ENCODE measurements at places on chromosomes 12 and 14.

DNA sequence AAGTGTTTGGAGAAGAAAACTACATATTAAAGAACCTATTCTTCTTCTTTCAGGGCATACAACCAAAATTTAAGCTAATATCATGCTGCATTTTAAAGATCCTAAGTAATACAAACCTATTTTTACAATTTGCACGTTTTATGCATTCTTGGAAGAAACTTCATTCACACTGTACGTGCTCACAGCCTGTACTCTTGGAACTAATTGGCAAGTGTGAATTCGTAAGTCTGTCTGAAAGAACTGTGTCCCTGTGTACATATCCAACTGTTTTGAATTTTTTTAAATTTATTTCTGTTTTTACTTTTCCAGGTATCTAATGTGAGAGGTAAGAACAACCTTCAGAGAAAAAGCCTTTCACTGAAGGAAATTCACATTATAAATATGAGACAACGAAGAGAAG is 347.0 kb downstream of the MDGA2 start:
- no peak for DNase-seq

- DNase-seq = no peak
Observed at GRCh38 chr12:43406801-43407200, 145.2 kb downstream of the ADAMTS20 start.

- no peak for DNase-seq
Observed at GRCh38 chr14:53010193-53011040, 59.6 kb upstream of the FERMT2 start.

GRCh38 chr14:63435838-63436237 is 107.3 kb downstream of the PPP2R5E start:
- DNase-seq = no peak

DNA sequence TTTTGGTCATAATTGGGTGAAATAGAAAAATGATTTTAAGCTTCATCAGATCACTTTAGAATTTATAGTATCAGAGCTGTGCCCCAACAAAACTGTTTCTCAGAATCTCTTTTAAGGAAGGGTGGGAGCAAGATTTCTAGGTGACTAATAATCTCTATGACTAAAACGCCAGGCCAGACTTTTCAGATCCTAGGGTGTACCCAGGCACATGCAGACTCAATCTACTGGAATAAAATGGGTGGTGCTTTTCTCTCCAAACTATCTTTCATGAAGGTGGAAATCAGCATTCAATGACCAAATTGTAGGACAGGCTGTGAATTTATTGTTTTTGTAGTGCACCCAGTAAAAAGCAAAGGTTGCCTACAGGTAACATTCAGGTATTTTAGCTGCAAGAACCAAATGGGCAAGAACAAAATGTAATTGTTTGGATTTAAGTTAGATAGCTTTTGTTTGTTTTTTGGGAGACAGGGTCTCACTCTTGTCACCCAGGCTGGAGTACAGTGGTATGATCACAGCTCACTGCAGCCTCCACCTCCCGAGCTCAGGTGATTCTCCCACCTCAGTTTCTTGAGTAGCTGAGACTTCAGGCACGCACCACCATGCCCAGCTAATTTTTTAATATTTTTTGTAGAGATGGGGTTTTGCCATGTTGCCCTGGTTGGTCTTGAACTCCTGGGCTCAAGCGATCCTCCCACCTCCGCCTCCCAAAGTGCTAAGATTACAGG is 49.5 kb downstream of the PPP2R5C start:
- no peak for DNase-seq

DNA sequence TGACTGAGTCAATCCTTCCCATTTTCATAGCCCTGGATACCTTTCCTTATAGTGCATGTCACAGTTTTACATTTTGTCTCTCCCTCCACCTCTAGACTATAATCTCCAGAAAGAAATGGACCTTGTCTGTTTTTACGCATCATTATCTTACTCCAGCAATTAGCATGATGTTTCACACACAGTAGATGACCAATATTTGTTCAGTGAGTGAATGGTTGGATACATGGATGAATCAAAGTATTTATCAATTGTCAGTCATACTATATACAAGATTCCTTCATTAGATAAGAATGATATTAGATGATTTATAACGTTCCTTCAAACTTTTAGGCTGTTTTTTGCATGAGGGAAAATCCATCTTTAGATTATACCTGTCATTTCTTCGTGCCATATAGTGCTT is 61.1 kb downstream of the PTHLH start:
- DNase-seq = no peak

DNA sequence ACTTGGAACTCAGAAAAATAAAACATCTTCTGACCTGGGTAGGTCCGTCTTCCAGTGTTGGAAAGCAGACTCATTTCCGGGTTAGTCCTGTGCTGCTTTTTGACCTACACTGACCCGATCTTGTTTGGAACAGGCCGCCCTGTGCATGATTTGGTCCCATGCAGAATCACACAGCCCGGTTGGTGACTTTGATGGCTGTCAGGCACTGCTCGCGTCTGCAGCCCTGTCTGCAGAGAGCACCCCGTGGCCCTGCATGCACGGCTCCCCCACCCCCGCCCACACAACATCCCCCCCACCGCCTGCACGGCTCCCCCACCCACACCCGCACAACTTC is 31.6 kb downstream of the PACS2 start:
- no peak for DNase-seq

DNA sequence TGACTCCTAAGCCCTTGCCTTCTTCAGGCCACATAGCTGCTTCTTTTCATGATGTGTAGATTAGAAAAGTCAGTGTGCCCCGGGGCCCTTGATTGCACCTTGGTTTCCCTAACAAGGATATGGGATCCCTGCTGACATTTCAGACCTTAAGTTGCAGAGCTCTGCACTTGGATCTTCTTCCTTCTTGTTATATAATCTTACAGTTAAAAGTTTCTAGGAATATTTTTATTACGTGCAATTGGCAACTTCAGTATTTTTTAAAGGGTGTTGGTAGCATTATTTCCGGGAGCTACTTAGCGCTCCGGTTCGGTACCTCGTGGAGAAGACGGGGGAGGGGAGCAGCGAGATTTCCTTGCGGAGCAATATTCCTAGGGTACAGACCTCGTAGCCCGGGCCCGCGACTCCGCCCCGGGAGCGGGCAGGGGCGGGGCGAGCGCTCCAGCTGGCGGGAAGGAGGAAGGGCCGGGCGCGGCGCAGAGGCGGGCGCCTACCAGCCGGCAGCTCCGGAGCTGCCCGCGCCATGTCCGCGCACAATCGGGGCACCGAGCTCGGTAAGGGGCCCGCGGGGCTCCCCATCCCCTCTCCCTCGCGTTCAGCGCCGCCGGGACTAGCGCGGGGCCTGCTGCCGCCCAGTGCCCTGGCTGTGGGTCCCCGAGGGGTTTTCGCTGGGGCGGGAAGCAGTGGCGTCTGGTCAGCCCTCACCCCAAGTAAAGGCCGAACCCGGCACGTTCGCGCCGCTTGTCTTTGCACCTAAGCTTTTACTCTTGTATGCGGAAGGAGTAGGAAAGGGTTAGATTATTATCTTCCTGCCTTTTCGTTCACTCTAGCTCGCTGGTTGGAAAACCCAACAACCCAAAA is at the start of gene DERA:
Gene DERA (plus strand): TSS at position 469 of the 858 bp plus-strand sequence. CDS start 52 bp downstream, at position 521.
- peak; percentile 88 for DNase-seq

DNA sequence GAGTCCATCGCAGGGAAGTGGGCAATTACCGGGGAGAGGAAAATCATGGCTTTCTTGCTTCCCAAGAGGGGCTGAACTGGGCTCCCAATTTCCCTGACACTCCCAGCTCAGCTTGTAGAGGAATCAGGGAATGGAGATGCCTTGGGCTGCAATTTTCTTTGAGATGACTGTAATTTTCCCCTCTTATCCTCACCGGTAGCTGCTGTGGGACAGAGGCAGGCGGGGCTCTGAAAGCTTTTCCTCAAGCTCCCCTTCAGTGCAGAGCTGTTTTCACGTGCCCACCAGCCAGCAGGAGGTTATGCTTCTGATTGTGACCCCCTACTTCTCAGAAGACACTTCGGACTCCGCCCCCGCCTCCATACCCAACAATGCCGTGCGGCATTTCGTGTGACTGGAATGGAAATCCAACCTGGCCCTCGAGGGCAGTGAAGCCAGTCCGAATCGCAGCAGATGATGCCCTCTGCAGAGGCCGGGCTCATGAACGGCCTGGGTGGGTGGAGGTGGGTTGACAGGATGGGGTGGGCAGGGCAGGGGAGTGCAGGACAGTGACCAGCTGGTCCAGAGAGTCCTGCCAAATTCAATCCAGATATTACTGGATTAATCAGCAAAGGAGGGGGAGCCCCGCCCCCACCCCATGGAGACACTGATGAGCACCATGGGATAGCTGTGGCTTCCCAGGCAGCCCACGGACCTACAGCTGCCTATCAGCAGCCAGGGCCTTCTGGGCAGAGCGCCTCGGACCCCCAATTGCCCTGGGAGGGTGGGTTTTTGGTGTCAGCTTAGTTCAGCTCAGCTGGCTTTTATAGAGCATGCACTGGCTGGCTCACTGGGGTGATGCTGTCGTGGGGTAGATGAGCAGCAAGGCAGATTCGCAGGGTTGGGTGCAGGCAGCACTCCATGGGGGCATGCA is 37.6 kb downstream of the RTL1 start:
- DNase-seq = no peak

DNA sequence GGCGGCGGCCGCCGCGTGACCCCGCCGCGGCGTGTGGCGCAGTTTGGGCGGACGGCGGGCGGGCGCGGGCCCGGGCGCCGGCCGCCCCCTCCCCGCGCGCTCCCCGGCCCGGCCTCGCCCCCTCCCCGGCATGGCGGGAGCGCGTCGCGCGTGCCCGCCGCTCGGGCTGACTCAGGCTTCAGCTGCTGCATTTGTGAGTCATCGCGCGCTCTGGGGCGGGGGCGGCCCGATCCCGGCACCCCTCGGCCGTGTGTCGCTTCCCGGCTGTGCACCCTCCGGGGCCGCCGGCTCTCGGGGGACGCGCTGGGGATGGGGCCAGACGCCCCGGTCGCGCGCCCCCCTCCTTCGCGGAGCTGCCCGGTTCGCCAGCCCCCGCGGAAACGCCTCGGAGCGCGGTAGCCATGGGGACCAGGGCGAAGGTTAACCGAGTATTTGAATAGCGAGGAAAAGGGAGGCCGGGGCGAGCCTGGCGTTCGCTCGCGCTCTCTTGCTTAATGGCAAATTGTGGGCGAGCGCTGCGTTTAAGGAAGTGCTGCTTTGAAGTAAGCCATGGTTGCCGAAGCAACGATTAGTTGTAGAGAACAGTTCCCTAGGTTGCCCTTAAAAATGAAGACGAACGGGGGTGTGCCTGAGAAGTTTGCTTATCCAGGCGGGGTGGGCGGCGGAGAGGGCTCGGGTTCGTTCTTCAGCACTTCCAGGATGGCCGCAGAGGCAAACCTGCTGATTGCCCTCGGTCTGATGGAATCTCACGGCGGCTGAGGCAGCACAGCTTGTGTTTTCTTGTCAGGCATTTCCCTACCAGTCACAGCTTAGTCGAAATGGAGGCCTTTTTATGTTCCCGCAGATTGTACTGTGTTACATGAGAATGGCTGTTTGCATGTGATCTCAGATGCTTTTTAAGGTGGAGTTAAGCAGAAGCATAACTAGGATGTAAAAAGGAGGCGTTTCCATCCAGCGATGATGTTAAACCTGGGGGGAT is 896 bp downstream of the EIF5 start:
- peak; percentile 64 for DNase-seq

DNA sequence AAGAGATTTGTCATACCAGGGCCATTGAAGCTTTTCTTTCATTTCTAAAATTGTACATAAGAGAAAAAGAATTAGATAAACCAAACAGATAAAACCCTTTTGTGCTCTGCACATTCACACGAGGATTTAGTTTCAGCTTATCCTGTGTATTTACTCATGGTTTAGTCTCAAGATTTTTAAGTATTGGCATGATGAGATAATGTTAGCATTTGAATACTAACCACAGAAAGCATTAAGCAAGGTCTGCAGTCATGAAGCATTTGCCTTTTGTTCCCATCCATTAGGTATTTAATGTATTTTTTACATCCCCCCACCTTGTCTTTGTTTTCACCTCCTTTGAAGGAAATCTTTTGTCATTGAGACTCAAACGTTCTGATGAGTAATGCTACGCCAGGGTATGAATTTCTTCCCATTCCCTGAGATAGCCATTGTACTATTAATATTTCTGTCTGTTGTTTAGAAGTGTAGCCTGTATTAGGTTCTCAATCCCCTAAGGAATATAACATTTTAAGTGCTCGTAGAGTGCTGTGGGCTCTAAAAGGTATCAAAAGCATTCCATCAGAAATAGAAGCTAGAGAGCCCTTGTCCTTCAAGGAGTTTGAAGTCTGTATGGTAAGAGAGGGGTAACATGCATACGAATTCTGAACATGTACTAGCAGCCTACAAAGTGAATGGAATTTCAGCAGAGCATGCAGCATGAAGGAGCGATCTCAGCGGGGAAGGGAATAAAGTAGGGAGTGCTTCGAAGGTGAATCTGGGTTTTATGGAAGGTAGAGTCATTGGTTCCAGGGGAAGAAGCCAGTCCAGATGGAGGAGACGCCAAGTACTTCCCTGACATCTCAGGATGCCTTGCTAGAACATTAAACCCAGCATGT is 22.3 kb downstream of the CRADD start:
- no peak for DNase-seq

- DNase-seq = no peak
Observed at GRCh38 chr14:44889595-44890471, 71.9 kb downstream of the KLHL28 start.

DNA sequence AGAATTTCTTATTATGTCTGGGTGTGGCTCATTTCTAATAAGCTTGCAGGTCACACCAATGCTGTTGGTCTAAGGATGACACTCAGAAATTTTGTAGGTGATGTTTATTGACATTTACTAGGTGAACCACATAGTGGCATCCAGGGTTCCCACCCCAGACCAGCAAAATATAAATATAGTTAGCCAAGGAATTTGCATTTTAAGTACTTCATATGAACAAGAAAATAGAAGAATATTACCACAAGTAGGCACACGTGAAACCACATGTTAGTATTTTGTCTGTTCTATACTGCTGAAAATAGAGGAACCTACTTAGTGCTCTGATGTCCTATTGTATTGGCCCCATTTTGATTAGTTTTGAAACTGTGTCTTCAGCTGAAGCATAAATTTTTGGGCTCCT is 71.1 kb downstream of the USP15 start:
- no peak for DNase-seq

DNA sequence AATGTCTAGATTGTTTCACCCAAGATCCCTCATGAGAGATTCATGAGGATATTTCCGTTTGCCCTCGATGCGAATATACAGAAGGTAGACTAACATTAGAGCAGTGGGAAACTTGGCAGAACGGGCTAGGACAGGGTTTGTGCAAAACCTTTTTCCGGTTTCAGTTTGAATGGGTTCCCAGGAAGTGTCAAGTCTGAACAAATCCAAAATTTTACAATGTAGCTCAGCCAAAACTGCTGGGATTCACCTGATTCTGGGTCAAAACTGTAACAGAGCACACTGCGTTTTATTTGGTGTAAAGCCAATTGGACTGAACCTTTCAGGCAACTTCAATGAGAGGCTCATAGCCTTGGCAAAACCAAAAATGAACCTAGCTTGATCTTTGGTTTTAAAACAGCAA is 337.8 kb upstream of the DIO2 start:
- DNase-seq = no peak

- DNase-seq = no peak
Observed at GRCh38 chr14:63478010-63478409, 65.2 kb downstream of the PPP2R5E start.
